ENCODE measurements at places on chromosomes 2 and 18. TPM values are rescaled to one million over a fixed set of nuclear protein-coding genes. Genes with fewer than 3 reads are reported as not detected.
A peak's percentile ranks its signal among the peaks of the same experiment; 100 is the strongest.

The SLC35F5 gene
- 138 TPM for polyA plus RNA-seq

The BCL11A gene
- 15.1 TPM for polyA plus RNA-seq

The TLX2 gene
- not detected for polyA plus RNA-seq

The CDCA7 gene
- 37.6 TPM for polyA plus RNA-seq

DNA sequence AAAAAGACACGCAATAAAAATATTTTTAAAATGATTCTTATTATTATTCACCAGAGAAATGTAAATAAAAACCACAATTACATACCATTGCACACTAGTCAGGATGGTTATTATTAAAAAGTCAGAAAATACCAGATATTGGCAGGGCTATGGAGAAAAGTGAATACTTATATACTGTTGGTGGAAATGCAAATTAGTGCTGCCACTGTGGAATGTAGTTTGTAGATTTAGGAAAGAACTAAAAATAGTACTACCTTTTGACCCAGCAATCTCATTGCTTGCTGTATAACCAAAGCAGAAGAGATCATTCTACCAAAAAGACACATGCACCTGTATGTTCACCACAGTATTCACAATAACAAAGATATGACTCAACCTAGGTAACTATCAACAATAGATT, 1237.3 kb upstream of the FAM98A start:
- no peak for DNase-seq

GRCh38 chr2:187438455-187438854, 9.6 kb downstream of the CALCRL start:
- DNase-seq: no peak

- DNase-seq: no peak
Measured at GRCh38 chr18:5729983-5730699, 165.2 kb downstream of the TMEM200C start.

- no peak for DNase-seq
Measured at GRCh38 chr2:37664231-37664643, 7.2 kb downstream of the CDC42EP3 start.

- DNase-seq: no peak
Measured at GRCh38 chr2:109386004-109386695, 227.6 kb downstream of the SEPTIN10 start.

DNA sequence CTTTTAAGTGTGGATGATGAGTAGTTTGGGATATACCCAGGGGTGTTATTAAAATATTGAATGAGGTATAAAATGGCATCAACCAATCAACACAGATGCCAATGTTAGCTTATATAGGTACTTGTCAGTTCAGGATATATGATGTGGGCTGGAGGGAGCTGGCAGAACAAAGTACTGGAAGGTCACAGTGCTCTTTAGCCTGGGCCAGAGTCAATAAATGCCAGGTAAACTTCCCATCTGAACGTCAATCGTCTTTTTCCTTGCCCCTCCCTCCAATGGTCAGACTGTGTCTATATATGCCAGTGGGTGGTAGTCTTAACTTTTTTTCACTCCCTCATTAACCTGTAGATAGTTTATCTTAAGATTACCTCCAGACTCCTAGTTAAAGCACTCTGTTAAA, 140.8 kb upstream of the RBMS1 start:
- DNase-seq: no peak

DNA sequence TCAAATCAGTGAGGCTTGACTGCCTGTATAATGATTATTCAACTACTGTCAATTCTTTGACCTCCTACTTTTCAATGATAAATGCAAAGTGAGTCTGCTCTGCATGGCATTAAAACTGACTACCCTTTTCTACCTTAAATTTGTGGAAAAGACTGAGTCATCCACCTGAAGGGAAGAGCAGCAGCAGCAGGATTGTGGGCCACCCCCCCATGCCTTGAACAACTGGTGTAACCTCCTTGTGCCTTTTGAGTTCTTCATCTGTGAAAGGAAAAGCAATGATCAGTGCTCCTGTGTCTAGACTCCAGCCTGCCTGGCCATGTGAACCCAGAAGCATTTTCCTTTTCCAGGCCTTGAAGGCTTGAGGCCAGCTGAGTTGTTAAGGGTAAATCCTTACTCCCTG, 102.9 kb downstream of the OSR1 start:
- DNase-seq: no peak

DNA sequence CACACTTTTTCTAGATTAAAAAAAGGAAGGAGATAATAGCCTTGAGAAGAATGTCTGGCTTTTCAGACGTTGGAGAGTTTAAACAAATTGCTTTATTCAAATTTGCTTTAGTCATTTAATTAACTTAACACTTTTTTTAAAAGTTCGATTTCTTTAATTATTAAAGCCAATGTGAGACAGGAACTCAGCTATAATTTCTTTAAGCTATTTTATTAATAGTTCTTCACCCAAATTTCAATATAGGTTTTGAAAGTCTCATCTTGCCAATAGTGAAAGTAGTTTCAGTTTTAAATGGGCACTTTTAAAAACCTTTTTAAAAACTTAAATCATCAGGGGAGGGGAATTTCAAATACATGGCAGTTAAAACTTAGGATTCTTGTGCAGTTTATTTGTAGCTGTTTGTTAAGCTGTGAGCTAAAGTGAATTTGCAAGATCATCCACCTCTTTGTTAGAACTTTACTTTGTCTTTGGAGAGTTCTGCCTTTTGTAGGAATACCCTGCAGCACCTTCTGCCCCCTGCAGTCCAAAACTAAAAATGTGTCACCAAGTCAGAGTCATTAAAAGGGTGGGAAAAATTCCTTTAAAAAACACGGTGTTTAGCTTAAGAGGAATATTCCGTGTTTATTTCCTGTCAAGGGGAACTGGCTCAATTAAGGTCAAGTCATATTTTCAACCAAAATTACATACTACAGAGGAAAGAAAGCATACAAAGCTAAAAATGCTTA, 4.6 kb downstream of the TGIF1 start:
- no peak for DNase-seq

- DNase-seq: no peak
Measured at GRCh38 chr2:149064856-149065630, 26.5 kb downstream of the LYPD6B start.

DNA sequence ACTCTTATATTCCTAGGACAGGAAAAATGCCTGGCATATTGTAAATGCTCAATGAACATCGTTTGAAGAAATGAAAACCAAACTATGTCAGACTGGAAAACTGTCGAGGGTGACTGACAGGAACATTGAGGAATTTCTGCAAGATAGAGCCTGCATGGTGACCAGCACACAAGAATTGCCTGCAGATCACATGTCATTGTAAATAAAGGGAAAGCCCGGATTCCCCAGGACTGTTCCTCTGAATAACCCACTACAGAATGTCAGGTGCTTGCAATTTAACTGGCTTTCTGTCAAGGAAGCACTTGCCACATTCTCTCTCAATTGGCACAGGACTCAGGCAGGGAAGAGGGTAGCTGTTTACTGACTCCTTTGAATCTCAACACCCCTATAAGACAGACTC, 129.0 kb upstream of the REG3G start:
- DNase-seq: no peak

DNA sequence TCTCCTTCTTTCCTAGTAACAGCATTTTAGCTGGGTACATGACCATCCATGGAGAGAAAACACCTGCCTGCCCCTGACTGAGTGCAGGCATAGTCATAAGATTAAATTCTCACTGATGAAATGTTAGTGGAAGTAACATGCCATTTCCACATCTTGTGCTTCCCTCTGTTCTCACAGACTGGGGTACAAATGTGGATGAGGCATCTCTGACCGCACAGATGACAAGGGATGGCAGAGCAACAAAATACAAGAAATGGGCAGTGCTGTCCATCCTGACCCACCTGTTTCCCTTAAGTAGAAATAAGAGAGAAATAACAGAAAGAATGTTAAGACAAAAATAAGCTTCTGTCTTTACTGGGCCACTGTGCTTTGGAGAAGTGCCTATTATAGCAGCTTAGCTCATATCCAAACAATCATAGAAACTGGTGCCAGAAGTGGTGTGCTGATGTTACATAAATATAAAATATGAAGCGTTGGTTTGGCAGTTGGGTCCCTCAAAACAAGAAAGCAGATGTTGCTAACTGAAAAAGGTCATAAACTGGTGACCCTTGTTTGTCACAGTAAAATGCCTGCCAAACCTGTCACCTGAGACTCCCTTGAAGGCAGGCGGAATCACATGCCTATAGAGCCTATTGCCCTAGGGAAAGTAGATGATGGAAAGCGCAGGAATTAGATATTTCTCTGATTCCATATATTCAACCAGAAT, 72.4 kb upstream of the CCDC150 start:
- peak; percentile 8 for DNase-seq

DNA sequence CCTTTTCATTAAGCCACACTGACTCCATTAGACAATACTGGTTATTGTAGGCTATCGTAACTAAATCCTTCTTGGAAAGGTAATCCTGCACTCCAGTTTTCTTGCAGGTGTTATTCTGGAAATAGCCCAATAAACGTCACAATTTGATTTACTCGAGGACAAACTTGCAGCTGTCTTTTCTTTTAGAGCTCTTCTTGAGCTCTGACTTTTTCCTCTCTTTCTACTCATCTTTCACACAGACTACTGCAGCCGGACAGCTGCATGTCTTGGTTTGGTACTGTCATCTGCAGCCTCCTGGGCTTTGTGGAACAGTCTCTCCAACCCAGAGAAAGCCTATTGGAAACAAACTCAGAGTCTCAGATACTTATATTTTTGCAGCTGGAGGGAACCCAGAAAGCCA, 23.0 kb upstream of the MSGN1 start:
- peak; percentile 19 for DNase-seq

DNA sequence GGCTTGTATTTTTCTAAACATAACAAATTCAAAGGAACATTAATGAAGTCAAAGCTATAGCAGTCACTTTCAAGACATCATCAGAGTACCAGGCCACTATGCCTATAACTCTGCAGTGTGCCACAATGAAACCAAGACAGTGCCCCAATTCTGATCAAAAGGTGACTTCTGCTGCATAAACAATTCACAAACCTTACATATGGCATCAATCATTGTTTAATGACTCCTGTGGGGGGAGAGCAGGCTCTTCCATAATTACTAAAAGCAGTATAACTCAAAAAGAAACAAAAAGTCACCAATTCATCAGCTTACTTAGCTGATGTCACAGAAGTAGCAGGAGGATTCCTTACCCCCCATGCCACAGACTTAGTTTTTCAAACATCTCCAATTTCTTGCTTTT, 15.5 kb downstream of the LPIN2 start:
- no peak for DNase-seq
